ENCODE measurements at places on chromosomes 13 and 19.

GRCh38 chr13:73334445-73334844 is 275.6 kb downstream of the KLF5 start:
- DNase-seq = no peak

GRCh38 chr19:47471733-47472457 is at the start of gene SLC8A2:
Gene SLC8A2 (minus strand): TSS chr19:47471893. CDS start chr19:47466403, 5,490 bp downstream.
- peak; percentile 81 for DNase-seq

DNA sequence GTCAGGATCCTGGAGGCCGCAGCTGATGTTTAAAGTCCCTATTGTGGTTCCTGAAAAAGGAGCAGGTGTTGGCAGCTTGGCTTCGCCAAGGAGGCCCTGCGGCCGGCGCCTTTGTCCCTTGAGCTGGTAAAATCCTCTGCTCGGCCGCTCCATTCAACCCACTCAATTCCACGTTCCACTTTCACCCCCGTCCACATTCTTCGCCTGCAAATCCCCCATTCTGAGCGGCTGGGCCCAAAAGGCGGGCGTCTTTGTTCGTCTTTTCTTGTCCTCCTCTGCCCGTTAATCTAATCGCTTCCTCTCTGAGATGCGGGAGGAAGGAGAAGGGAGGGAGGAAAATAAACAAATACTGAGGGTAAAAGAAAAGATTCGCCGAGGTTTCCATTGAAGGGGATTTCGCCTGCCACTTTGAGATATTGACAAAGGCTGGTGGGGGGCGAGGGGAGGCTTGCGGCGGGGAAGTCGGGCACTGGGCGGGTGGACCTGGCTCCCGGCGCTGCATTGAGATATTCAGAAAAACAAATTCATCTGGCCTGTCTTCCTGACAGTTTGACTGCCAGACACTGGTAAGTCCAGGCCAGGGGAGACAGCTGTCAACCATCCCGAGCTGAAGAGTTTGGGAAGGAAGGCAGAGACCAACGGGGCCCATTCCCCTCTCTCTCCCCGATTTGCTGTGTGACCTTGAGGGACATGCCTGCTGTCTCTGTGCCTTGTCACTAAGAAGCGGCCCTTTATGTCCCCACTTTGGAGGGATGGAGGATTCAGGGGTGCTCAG is 37.6 kb downstream of the ZNRF4 start:
- no peak for DNase-seq

DNA sequence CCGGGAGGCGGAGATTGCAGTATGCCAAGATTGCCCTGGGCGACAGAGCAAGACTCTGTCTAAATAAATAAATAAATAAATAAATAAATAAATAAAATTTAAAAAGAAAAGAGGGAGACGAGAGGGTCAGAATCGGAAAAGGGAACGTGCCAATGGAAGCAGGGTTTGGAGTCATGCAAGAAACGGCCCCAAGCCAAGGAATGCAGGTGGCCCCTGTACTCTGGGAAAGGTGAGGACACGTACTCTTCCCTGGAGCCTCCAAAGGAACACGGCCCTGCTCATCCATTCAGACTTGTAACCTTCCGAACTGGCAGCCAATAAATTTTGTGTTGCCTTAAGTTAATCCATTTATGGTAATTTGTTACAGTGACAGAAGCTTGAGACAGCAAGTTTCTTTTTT is 19.9 kb upstream of the PNMA8C start:
- no peak for DNase-seq

DNA sequence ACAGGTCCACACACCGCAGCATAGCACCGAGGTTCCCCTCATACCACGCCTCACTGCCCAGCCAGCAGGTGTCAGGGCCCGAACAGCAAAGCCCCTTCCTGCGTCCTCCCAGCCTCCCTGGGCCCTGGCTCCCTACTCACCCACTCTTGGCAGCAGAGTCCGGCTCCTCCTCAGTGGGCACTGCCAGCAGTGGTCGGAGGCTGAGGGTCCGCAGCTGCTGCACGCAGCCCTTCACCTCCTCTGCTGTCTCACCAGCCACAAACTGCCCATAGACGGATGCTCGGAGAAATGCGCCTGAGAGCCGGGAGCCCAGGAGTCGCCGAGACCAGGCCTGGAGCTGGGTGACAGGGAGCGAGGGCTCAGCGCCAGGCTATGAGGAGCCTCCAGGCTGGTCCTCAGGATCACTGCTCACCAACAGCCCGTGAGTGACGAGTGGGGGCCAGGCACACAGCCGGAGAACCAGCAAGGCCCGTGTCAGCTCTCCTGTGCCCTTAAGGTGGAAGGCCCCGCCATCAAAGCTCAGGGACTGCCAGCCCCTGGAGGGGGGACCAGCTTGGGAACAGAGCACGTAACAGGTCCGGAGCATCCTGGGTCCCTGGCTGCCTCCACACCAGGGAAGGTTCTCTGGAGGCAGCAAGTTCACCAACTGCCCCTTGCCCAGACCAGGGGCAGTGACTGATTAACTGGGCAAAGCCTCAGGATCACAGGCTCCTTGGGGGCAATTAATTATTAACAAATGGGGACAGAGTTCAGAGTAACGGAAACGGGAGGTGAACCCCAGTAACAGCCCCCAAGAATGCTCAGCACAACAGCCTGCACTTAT is at the start of gene PRODH2:
Gene PRODH2 (minus strand): TSS at position 626 of the 823 bp plus-strand sequence. CDS start 40 bp downstream, at position 586.
- DNase-seq = no peak

DNA sequence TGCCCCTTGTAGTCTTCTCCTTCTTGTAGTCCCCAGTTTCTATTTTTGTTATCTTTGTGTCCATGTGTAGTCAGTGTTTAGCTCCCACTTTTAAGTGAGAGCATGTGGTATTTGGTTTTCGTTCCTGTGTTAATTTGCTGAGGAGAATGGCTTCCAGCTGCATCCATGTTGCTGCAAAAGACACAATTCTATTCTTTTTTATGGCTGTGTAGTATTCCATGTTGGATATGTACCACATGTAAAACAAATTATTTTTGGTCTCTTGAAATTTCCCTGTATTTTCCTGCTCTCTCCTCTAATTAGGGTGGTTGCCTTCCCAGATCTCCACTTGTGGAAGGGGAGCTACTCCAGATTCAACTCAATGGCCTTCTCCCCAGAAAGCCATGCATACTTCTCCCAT is 813.8 kb downstream of the UQCRFS1 start:
- no peak for DNase-seq

GRCh38 chr19:12912571-12912970 is 6.5 kb downstream of the SYCE2 start:
- DNase-seq = no peak

DNA sequence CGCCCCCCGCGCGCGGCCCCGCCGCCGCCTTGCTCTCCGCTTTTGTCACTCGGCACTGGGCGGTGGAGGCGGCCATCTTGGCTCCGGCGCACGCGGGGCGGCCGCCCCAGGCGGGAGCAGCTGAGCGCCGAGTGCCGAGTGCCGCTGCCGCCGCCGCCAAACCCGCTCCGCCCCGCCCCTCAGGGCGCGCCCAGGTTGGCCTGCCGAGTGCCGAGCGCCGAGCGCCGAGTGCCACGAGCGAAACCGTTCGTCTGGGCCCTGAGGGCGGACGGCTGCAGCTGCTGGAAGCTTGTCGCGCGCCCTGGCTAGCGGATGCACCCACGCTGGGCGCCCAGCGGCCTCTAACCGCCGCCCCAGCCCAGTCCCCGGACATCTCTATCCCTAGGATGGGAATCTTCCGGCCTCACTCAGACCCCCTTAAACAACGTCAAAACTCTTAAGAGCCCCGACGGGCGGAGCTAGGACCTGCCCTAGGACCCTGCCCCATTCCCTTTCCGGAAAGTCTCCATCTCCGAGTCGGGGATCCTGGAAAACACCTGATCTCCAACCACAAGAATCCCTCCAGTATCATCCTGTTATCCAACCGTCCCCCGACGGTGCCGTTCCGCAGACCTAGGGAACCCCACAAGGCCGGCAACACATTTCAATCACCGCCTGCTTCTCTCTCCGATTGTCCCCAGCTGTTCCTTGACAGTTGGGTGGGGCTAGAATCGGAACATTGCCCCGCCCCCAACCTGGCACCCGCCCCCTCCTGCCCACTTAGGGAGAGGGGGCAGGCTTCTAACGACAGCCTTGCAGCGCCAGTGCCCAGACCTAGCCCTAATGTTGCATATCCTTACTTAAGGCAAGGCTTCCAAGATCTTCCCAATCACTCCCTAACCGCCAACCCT is 14.1 kb upstream of the AKAP8L start:
- peak; percentile 80 for DNase-seq

DNA sequence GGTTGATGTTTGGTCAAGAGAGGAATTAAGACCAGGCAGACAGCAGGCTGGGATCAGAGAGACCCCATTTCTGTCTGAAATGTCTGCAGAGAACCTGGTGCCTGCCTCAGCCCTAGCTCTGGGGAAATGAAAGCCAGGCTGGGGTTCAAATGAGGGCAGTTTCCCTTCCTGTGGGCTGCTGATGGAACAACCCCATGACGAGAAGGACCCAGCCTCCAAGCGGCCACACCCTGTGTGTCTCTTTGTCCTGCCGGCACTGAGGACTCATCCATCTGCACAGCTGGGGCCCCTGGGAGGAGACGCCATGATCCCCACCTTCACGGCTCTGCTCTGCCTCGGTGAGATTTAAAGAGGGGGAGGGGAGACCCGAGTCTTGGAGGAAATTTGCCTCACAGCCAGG is at the start of gene LILRB4:
Gene LILRB4 (plus strand): TSS at position 256 of the 400 bp plus-strand sequence. CDS start 49 bp downstream, at position 305.
- no peak for DNase-seq

All from right renal pelvis (tissue), 4 donors.